ENCODE measurements at places on chromosomes 6 and 20.

- DNase-seq, result no peak
These were observed 1102.1 kb upstream of the FLRT3 start for GRCh38 chr20:15439551-15439950.

DNA sequence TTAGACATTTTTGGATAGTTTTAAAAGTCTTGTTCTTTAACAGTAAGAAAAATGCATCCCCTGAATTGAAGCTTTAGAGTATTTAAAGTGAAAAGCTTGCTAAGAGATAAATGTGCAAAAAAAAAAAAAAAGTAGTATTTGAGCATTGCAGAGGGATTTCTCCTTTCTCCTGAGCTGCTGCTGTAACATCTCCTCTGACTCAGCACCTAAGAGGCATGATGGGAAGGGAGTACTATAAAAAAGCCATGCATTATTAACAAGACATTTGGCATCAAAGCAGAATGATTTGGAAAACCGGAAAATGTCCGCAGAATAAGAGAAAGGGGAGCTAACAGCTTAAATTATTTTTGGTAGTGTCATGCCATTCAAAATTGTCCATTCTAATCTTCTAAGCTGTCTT, 27.9 kb downstream of the B4GALT5 start:
- no peak for DNase-seq

GRCh38 chr6:24861934-24862333, 63.2 kb upstream of the ARMH2 start:
- no peak for DNase-seq

GRCh38 chr6:76681781-76682180, 609.3 kb upstream of the IMPG1 start:
- DNase-seq, result no peak

DNA sequence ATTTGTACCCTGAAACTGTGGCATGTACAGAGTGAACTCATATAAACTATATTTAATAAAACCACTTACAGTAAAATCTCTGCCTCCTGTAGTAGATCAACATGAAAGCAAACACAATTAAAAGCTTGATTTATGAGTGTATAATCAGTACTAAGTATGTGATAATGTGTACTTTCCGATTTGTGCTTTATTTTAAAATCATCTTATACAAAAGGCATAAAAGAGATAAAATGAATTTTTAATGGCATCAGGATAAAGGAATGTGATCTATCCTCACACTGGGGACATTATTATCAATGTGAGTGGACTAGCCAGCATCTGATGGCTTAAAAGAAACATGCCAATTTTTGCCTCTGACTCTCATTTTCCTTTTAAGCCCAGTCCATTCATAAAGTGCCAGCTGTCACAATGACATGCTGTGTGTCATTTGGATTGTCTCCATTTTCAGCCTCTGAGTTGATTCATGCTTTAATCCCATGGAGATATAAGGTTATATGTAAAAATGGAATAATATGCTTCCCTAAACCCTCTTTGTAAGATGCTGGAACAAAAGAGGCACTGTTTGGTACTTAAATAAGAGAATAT, 831.6 kb upstream of the EYS start:
- DNase-seq, result no peak

GRCh38 chr6:157522472-157522871, 141.5 kb downstream of the ZDHHC14 start:
- no peak for DNase-seq

- no peak for DNase-seq
These were observed 26.0 kb upstream of the CCDC167 start for GRCh38 chr6:37525460-37526357.

DNA sequence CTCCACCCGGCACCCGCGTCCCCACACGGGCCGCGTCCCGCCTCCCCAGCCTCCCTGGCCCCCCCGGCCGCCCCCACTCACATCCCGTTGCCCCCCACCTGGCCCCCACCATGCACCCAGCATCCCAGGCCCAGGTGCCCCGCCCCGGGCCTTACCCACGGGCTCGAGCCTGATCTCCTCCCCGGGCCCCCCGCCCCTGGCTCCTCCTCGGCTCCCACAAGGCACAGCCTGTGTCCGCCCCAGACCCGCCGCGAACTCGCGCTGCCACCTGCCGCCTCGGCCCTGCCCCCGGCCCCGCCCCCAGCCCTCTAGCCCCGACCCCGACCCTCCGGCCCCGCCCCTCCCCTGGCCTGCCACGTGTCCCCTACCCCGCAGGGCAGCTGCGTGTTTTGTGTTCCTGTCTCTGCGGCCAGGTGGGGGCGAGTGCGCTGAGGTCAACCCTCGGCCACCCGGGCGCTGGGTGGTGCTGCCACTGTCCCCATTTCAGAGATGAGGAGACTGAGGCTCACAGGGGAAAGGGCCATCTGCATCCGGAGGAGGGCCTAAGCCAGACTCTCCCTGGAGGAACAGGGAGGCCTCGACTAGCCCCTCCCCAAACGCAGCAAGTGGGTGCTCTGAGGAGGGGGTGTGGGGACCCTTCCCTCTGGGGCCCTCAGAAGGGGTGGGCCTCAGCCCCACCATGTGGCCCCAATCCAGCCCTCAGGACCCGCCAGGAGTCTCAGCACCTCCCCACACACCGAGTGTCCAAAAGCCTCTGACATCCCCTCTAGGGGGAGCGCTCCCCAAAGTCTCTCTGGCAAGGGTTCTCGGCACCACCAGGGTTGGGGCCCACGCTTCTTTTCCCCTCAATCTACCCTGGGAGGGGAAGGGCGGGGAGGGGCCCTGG, 99.8 kb downstream of the TAF4 start:
- peak; percentile 37 for DNase-seq

DNA sequence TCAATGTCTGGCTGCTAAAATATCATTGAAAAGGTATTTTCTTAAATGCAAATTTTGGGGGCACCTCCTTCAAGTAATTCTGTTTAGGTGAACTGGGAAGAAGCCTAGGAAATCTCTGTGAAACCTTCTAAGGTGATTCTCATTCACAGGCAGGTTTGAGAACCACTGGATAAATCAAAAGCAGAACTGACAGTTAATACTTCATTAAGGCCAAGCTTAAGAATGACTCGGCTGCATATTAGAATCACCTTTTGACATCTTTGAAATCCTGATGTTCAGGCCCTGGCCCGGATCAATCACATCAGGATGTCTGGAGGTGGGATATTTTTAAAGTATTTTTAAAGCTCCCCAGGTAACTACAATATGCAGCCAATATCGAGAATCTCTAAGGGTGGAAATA, 50.6 kb downstream of the FKBP1C start:
- no peak for DNase-seq

DNA sequence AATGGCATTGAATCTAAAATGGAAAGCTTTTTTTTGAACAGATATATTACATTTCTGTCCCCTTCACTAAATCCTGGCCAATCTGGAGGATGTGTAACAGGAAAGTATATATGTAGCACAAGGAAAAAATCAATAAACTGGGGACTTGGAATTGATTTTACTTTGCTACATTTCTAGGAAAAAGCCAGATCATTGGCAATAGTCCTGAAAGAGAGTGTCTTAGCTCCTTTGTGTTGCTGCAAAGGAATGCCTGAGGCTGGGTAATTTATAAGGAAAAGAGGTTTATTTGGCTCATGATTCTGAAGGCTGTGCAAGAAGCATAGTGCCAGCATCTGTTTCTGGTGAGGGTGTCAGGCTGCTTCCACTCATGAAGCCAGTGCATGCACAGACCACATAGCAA, 574.9 kb downstream of the HTR1B start:
- DNase-seq, result no peak

DNA sequence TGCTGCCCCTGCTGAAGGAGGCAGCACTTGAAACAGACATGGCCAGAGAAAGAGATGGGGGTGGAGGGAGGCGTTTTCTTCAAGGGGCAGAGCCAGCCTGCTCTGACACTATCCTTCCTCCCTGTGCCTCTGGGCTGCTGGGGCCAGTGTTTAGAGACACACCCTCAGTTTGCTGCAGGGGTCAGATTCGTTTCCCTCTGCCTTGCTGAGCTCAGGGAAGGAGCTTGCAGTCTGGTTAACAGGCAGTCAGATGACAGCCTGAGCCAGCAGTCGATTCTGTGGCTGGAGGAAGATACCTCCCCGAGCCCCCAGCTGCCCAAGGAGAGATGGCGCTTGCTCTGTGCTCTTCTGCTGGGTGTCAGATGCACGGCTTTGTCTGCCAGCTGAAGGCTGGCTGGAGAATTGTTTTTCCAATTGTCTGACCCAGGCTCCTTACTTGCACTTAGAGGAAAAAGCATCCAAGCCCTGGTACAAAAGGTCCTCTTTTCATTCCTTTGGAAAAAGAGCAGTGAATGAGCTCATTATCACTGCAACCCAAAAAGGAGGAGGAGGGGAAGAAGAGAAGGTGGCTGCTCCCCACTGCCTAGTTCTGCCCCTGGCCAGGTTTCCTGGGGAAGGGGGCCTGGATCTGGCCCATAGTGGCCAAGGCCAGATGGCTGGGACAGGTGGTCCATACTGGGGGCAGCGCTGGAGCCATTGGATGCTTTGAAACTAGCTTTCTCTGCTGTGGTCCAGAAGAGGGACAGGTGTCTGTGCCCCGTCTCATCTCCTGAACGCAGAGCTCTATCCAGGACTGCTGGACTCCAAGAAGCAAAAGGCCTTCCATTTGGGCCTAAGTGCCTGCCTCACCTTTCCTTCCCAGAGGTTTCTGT, 88.2 kb downstream of the TCP11 start:
- no peak for DNase-seq

- DNase-seq, result peak; percentile 68
These were observed 47.1 kb upstream of the TBC1D7 start for GRCh38 chr6:13375360-13375878.

GRCh38 chr6:29495571-29495970, 7.8 kb upstream of the MAS1L start:
- no peak for DNase-seq

GRCh38 chr6:31865205-31866118, 2.8 kb upstream of the NEU1 start:
- DNase-seq, result no peak

DNA sequence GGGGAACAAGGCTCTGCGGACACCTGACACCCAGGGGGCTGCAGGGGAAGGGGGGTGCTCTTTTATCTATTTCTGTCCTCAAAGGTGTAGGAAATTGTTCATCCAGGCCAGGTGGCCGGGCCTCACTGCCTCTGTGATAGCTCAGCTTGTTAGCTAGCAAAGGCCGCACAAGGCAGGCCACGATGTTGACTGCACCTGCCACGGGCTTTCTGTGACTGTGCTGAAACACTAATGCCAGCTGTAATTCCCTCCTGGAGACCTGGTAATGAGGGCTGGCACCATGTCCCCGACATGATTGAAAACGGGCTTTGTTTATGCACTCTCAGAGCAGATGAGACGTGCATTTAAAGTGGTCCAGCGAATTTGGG, 61.4 kb upstream of the APCDD1L start:
- DNase-seq, result no peak

DNA sequence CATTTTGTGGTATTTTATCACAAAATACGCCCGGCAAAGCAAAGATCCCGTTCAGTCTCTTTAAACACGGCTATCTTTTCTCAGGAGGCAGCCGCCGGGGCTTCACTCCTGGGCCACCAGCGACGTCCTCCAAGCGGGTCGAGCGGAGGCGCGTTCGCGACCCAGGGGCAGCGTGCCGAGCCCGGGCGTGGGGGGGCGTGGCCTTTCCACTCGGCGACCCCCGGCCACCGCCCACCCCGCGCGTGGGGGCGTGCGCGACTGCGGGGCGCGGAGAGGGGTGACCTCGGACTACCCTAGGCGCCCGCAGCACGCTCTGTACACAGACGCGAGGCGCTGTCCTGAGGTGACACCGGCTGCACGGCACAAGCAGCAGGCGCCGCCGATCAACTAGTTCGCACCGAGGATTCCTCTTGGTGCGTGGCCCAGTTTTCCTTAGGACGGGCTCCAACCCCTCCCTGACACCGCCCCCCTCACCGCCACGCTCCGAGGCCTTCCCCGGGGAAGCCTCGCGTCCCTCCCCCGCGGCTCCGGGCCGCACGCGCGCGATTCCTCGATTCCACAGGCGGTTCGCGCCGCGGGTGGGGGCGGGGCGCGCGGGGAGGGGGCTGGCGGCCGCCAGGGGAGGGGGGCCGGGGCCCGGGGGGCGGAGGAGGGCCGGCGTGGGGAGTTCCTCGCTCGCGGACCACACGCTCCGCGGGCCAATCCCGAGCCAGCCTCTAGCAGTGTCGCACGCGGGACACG, 1.1 kb upstream of the JARID2 start:
- DNase-seq, result peak; percentile 75
